ENCODE measurements at places on chromosomes 2 and 18.

GRCh38 chr18:22175346-22175745, 6.0 kb downstream of the GATA6 start:
- no peak for DNase-seq

GRCh38 chr2:224190234-224190935, 151.3 kb upstream of the SERPINE2 start:
- no peak for DNase-seq

- DNase-seq: no peak
These were observed 64.6 kb upstream of the ACKR3 start for GRCh38 chr2:236505041-236505440.

DNA sequence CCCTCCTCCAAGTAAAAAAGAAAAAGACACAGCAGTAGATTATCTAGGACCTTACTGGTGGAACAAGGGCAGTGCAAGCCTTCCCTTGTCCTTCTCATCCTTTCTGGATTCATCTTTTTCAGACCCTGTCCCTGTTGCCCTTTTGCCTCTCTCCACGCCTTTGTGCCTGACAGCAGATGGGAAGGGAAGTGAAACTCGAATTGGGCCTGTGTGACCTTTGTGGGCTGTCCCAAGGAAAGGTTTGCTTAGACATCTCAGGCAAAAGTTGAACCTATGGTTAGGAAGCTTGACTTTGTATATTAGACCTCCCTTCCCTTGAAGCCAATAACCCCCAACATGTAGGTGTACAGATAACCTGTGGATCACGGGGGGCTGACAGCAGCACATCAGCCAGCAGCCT, 185.3 kb downstream of the PRKCE start:
- no peak for DNase-seq

DNA sequence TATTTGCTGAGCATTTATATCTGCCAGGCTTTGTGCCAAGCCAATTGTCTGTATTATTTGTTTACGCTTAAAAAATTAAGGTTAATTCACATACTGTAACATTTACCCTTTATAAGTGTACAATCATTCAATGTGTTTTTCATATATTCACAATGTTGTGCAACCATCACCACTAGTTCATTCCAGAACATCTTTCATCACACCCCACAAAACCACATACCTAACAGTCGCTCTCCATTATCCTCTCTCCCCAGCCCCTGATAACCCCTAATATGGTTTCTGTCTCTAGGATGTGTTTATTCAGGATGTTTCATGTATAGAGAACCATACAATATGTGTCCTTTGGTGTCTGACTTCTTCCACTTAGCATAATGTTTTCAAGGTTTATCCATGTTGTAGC, 234.1 kb downstream of the INSIG2 start:
- DNase-seq: no peak

- DNase-seq: no peak
These were observed 9.3 kb upstream of the STAT1 start for GRCh38 chr2:191023235-191023679.

DNA sequence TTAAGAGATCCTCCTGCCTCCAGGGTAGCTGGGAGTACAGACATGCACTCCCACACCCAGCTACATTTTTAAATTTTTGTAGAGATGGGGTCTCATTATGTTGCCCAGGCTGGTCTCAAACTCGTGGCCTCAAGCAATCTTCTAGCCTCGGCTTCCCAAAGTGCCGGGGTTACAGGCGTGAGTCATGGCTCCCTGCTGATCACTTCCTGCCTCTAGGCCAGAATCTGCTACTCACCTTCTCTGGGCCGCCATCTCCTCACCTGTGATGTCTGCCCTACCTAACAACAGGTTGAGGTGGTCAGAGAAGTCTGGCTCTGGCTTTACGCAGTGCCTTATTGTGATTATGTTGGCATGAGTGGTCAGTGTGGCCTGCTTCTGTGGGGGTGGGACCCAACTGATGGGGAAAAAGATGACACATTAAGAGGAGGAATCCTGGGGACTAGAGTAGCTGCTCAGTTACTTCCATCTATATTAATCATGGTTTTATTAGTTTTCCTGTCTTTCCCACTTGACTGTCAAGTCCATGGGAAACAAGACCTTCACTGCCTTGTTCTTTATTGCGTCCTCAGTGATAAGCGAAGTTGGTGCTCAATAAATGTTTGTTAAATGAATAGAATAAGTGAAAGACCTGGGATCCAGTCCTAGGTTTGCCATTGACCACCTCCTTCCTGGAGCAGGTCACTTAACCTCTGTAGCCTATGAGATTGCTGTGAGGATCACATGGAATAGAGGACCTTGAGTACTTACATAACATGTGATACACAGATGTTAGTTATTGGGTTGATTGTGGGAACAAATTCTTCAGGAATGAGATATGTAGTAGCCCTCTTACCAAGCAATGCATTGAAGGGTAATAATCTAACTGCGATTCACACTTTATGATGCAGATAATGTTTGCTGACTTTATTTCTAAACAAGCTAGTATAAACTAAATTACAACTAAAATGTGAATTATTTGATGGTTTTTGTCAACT, 15.7 kb downstream of the KCTD1 start:
- DNase-seq: no peak

- no peak for DNase-seq
These were observed 99.8 kb downstream of the COL6A3 start for GRCh38 chr2:237314198-237314597.

DNA sequence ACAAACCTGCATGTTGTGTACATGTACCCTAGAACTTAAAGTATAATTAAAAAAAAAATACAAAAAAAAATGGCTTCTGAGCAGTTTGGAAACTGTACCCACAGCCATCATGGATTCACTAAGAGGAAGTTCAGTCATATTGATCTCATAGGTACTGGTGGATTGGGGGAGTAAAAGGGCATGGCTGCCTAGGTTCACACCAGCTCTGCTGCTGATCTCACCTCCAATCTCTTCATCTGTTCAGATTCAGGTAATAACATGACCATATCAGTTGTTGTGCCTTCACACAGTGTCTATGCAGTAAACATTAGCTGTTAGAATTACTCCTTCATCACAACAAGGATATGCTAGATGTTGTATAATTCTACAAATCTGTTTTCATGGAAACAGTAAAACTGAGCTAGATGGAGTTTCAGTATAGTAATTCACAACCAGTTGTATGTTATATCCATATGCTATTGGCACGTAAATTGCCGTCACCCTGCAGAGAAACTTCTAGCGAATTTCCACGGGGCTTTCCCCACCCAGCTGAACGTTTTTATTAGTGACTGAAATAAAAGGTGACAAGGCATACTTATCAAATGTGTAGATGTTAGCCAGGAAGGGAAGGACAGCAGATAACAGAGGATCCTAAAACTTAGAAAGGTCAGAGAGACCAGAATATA, 59.3 kb upstream of the ITM2C start:
- no peak for DNase-seq

- DNase-seq: no peak
These were observed 61.3 kb downstream of the GALNT1 start for GRCh38 chr18:35642802-35643201.

DNA sequence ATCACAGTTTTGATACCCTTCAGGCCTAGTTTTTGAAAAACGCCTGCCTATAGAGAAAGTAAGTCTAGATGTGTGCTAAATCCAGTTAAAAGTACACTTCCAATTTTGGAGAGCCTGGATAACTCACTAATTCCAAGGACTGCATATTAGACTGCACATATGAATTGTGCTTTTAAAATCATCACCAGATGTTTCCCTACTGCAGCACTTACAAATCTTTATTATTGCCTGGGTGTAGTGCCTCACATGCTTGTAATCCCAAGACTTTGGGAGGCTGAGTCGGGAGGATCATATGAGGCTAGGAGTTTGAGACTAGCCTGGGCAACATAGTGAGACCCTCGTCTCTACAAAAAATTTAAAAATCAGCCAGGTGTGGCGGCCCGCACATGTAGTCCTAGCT, 35.9 kb upstream of the HTR2B start:
- DNase-seq: no peak

GRCh38 chr2:134912361-134912760, 6.3 kb upstream of the CCNT2 start:
- DNase-seq: no peak

Measured in stimulated activated CD8-positive, alpha-beta memory T cell treated with anti-CD3 and anti-CD28 coated beads, Interleukin-4, amount 100 ng/mL, for 48 hours (primary cell).